DMS153 (cell line): ENCODE measurements at places on chromosomes 3 and 15.

DNA sequence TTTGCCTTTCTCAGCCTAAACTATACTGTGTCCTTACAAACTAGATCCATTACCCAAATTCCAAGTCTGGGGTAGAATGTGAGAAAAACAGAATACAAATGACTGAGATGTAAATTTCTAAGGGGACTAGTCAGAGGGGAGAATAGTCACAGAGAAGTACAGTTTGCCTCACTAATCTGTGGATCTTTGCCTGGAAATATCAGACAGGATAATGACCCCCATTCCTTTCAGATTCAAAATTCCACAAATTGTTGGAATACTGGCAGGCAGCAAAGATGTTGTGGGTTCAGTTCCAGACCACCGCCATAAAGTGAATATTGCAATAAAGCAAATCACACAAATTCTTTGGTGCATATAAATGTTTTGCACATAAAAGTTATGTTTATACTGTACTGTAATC lies 762.8 kb upstream of the NR2F2 start:
- DNase-seq, result no peak

- no peak for DNase-seq
These were observed 878 bp downstream of the SPPL2A start for GRCh38 chr15:50764461-50765194.

- DNase-seq, result no peak
These were observed 49.9 kb downstream of the CACNA1D start for GRCh38 chr3:53544357-53544756.

GRCh38 chr15:74381481-74381880 lies 14.0 kb upstream of the CYP11A1 start:
- no peak for DNase-seq

- DNase-seq, result no peak
These were observed 24.7 kb upstream of the ZBED2 start for GRCh38 chr3:111619833-111620232.

GRCh38 chr3:116553355-116553754 lies 108.1 kb upstream of the LSAMP start:
- no peak for DNase-seq

DNA sequence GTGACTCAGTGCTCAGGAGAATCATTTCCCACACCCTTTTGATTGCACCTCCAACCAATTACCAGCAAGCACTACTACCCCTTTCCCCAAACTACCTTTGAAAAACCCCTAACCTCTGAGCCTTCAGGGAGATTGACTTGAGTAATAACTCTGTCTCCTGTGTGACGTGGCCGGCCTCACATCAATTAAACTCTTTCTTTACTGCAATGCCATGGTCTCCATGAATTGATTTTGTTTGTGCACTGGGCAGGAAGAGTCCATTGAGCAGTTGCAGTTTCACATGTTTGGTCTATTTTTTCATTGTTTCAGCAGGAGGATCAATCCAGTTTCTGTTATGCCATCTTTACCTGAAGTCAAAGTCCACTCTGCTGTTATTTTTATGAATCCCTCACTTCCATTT lies 32.4 kb downstream of the SCN11A start:
- no peak for DNase-seq

DNA sequence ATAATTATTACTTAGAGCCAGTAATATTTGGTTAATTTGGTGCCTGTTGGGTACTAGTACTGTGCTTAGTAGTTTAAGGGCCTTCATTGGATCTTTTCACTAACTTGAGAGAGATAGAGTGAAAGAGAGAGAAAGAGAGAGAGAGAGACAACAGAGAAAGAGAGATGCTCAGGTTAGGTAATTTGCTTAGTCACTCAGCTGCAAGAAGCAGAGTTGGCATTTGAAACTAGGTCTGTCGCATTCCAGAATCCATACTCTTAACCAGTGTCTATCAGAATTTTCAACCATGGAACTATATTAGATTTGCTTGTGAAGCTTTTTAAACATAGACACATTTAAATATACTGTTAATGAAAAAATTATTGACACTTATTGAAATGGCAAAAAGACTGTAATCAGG lies 31.1 kb upstream of the NUDT16 start:
- DNase-seq, result no peak

- DNase-seq, result no peak
These were observed 418.3 kb downstream of the CADM2 start for GRCh38 chr3:85377115-85377514.

GRCh38 chr3:8857720-8858367 lies 88.4 kb upstream of the OXTR start:
- no peak for DNase-seq

DNA sequence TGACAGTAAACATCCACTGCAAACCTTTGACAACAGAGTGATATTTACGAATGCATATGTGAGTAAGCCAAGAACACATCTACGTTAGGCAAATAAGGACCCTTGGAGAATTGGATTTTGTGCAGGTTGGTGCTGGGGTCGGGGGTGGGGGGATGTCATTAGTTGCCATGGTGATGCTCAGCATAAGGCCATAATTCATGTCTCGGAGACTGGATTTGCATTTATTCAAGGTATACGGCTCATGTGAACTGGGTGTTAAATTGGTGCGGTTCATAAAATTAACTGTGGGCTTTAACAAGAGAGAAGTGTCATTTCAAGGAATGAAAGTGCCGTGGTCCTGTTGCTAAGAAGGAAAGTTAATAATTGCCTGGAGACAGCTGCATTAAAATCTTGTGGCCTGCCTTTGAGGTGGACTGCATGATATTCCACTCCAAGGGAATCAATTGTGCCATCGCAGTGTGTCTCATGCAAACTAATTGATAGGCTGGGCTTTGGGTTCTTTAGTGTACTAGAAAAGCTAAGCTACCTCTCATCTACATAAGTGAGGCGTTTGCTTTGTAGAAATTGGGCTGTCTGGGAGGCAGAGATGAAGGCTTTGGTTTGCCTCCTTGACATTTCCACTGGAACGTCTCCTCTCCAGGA lies 228.9 kb upstream of the FEZF2 start:
- no peak for DNase-seq

DNA sequence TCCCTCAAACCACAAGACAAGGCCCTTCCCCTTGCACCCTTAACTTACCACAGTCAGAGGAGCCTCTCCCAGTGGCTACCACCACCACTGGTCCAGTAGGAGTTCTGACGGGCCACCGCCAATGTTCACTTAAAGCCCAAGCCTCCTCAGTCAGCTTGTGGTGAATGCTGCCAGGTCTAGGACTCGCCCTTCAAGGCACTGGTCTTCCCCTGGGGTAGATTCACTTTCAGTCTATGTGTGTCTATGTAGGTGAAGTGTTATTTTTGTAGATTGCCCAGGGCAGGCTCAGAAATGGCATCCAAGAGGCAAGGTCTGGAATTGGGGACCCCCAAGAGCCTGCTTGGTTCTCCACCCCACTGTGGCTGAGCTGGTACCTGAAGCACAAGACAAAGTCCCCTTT lies 15.4 kb upstream of the CASR start:
- DNase-seq, result no peak

- DNase-seq, result peak; percentile 78
These were observed 172.8 kb downstream of the KCNMB2 start for GRCh38 chr3:178709051-178709450.

- no peak for DNase-seq
These were observed 38.7 kb upstream of the PTPN23 start for GRCh38 chr3:47342151-47342550.

DNA sequence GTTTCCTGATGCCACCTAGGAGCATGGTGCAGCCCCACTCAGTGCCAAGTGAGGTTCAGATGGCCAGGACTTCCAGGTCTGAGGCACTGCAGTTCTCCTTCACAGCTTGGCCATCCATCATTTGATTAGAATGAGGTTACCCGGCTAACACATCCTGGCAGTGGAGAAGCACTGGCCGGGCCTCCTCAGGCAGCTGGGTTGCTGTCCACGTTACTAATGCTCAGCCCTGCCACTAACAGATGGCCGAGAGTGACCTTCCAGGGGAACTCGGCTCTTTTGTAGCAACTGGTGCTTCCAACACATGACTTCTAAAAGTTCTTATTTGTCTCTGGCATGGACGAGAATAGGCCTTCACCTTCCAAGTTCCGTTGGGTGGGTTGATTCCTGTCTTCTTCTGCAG lies 204.6 kb upstream of the CFAP20DC start:
- no peak for DNase-seq

DNA sequence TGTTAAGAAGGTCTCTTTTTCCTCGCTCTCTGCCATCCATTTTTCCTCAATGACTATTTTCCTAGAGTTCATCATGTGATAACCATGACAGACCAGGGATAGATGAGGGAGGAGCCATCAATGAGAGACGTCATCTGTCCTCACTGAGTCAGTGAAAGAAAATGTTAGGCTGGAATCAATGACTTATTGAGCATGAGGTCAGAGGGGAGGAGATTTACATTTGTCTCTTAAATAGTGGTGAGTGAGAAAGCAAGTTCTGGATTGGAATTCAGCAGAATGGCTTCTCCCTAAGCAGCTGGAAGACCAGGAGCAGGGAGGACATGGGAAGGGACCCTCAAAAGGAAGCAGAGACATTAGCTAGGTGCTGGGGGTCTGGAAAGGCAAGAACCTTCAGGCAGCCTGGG lies 28.2 kb upstream of the USP3 start:
- DNase-seq, result no peak

- no peak for DNase-seq
These were observed 292.2 kb downstream of the PYDC2 start for GRCh38 chr3:191753196-191753595.

GRCh38 chr3:9902372-9903237 lies at the start of gene IL17RE:
Gene IL17RE, plus strand, starts transcription at chr3:9902848. Its CDS starts 85 bp downstream, at chr3:9902933.
- DNase-seq, result no peak

DNA sequence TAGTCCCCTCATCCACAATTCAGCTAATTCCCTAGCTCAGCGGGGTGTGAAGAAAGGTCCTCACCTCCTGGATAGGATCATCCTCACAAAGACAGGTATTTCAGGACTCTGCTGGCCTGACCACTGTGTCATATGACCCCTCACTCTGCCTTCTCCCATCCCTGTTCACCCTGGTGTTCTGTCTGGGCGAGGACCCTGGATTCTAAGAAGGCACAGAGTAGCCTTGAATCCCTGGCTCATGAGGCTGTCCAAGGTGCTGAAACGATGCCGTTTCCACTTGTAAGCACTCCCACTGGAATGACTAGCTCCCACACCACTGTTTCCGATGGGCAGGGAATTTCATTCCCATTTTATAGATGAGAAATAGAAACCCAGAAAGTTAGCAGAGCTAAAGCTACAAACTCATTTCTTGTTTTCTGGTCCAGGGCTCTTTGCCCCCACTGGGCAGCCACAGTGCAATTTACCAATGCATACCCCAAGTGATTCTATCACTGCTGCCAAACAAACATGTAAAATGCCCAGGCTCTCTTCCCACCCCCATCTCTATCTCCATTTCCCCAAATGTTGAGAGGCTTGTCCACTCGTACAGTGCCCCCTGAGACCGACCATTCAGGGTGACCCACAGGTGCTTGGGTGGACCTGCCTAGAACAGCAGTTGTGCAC lies 83.2 kb downstream of the RAB11A start:
- DNase-seq, result no peak

- no peak for DNase-seq
These were observed 21.0 kb upstream of the CLDN18 start for GRCh38 chr3:137988982-137989381.

GRCh38 chr3:112858410-112859069 lies 11.9 kb upstream of the CD200R1L start:
- DNase-seq, result no peak

DNA sequence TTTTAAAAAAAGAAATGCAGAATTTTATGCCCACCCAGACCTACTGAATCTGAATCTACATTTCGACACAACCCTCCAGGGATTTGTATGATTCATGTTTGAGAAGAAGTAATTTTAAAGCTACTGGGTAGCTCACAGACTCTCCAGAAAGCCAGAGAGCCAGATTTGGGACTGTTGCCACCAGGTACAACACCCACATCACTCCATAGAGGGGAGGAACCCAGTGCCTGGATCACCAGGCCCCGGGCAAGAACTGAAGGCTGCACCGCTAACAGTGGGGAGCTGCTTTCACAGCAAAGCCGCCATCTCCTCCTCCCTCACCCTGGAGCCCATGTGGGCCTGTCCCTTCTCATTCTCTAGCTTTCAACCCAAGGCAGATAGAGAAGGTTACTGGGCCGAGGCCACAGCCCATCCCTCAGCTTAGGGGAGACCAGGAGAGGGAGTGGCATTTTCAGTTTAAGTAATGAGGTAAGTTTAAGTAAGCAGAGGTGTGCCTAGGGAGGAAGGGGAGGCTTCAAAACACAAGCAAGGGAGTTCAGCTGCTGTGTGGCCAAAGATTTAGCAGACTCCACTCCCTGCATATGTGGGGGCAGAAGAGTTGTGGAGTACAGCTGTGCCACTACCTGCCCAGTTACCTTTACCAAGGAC lies 109.8 kb downstream of the IL12A start:
- no peak for DNase-seq

DNA sequence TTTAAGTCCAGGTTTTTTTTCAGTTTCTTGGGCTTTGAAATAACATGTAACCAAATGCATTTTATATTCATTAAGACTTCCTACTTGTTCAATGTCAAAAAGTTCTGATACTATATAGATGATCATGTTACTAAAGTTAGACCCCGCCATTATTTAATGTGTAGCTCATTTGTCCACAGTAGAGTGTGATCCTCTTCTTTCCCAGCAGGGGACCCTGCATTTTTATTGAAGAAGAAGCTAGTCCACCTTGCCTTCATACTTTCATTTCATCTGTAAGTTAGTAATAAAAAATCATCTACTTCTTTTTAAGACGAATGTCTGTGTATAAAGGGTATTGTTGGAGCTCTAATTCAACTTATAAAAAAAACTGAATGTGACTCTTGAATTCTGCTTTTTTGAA lies 404.6 kb downstream of the SI start:
- no peak for DNase-seq

GRCh38 chr15:94081829-94082228 lies 149.5 kb upstream of the MCTP2 start:
- no peak for DNase-seq

DNA sequence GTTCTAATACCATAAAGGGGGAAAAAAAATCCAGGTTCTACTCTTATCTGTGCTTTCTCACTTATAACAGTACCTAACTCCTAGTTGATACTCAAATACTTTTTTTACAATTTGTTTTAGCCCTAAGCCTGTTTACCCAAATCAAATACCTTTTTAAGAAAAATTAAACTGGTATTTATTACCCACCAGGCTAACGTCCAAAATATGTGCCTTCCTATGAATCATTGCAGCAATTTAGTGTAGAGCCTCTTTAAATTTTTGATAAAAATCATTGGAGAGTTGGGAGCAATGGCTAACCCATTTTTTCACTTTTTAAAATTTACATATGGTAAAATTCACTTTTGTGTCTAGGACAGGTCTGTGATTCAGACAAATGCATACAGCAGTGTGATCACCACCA lies 27.9 kb downstream of the FILIP1L start:
- DNase-seq, result no peak

DNA sequence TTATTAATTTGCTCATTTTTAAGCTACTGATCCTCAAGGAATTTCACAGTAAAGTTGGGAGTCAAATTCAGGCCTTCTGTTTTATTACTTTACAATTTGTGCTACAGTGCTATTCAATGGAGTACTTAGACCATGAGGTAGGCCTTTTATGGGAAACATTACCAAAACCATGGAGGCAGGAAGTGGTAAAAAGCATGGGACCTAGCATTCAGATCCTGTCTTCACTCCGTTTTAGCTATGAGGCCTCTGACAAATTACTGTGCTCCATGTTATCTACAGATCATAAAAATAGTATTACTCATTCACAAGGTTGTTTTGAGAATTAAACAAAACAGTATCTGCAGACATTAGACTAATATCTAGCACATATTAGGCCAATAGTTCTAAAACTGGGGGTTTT lies 140.6 kb upstream of the SLITRK3 start:
- no peak for DNase-seq
